Stimulated activated CD4-positive, alpha-beta T cell treated with anti-CD3 and anti-CD28 coated beads, Interleukin-15, amount 100 ng/mL, for 48 hours (primary cell): ENCODE measurements at places on chromosomes 2 and 18.

DNA sequence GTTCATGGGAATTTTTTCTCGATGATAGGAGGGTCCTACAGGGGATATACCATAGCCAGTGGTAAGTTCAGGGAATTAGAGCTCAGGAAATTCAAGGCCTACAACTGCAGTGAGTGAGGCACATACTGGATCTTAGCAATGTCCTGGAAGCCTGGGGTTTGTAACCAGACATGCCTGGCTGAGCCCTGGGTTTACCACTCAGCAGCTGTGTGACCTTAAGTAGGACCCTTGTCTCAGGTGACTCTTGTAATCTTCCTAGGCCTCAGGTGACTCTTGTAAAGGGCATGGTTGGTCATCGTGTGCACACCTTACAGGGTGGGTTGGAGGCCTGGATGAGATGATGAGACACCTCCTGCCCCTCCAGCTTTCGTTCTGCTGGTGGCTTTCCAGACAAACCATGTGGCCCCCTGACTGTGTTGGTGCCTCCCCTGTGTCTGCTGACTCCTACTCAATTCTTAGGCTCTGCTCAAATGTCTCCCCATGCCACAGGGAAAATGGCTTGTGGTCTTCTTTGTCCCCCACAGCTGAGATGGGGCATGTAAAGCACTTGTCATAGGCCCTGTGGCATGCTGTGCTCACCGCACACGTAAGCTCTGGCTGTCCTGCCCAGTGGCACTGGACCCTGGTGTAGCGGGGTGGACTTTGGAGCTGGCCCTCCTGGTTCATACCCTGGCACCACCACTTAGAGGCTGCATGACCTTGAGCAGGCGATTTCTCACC lies 94.1 kb downstream of the FHOD3 start:
- DNase-seq, result no peak

GRCh38 chr18:77133835-77134496 lies 1.4 kb upstream of the MBP start:
- DNase-seq, result no peak

GRCh38 chr2:8714283-8714682 lies 32.4 kb downstream of the ID2 start:
- DNase-seq, result no peak

GRCh38 chr18:37854396-37854795 lies 288.8 kb upstream of the CELF4 start:
- no peak for DNase-seq

GRCh38 chr18:70462078-70462439 lies 173.2 kb downstream of the SOCS6 start:
- no peak for DNase-seq

DNA sequence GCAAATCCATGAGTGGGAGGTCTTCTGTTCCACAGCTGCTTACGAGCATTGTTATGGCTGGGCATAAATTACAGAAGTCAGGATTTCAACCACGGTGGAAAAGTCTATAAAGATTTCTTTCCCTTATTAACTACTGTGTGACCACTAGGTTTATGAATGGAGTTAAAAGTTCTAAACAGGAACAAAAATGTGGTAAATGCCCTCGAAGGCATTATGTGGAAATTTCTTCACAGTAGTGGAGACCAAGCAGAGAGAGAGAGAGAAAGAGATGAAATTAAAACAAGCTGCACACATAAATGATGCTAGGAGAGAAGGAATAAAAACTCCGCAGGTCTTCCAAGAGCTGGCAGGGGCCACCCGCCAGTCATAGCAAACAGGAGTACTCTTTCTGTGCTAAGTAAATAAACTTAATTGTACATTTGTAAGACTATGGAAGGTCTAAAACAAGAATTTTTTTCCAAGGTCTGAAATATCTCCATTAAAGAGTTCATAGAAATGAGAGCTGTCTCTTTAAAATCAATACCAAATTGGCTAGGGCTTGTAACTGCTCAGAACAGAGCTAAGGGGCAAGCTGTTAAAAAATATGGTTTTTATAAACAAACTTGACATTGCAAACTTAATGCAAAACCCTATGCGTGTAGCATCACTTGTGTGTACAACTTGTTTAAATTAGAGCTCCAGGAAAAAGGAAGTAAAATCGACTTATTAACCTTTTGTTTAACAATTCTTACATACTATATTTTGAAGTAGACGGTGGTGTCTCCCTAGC lies 438.2 kb downstream of the MEIS1 start:
- no peak for DNase-seq

GRCh38 chr2:22198381-22199283 lies 1074.9 kb downstream of the TDRD15 start:
- no peak for DNase-seq

DNA sequence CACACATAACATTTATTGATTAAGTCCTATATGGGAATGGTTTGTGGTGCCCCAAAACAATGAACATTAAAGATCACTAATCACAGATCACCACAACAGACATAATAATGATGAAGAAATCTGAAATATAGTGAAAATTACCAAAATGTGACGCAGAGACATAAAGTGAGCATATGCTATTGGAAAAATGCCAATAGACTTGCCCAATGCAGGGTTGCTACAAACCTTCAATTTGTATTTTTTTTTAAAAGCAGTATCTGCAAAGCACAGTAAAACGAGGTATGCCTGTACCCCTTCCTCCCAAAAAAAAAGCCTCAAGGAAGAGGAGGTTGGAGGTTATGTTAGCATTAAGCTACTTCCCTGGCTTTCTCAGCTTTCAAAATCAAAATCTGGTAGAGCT lies 131.1 kb downstream of the RBMS1 start:
- DNase-seq, result no peak

DNA sequence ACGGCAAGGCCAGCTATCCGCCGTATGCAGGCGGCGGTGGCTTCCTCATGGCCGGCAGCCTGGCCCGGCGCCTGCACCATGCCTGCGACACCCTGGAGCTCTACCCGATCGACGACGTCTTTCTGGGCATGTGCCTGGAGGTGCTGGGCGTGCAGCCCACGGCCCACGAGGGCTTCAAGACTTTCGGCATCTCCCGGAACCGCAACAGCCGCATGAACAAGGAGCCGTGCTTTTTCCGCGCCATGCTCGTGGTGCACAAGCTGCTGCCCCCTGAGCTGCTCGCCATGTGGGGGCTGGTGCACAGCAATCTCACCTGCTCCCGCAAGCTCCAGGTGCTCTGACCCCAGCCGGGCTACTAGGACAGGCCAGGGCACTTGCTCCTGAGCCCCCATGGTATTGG lies 3.1 kb downstream of the B3GNT7 start:
- DNase-seq, result no peak

- no peak for DNase-seq
Measured at GRCh38 chr2:43302961-43303494, 76.6 kb upstream of the ZFP36L2 start.

DNA sequence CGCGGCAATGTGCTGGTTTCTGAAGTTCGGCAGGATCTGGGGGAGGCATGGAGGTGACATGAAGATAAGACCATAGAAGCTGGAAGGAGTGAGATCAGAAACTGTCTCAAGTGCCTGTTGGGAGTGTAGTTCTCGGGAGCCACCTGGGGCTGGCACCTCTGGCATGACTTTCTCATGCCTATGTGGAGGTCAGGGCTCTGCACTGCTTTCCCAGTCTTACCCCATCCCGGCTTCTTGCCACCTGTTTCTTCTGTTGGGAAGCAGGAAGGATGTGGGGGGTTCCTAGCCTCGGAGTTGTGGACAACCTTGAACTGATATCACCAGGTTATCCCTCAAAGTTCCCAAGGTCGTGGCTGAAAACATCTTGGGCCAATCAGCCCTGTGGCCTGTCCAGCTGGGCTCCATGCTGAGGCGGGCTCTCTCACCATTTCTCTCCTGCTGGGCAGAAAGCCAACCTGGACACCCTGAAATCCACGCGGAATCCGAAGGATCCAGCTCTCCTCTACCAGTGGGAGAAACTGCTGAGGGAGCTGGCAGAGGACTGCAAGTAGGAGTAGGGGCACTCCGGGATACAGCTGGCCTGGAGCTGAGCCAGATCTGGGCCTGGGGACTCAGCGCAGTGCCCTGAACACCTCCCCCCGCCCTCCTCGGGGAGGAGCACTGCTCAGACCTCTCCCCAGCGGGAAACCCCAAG lies 42.5 kb downstream of the FER1L5 start:
- DNase-seq, result no peak

DNA sequence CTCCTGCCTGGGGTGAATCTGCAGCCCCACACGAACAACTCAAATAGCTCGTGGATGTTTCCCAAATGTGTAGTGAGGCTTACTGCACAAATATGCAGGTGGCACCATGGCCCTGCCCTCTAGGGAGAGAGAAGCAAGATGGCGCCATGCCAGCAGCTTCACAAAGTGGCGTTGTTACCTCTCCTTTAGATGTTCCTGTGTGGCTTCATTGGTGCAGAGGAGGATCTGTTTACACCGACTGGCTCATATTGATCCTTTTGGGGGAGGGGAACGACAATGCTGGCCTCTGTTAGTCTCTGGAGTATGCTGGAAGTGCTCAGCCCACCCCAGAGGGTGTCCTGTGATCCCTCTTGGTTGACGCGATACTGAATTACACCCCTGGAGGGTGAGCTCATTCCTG lies 99.5 kb upstream of the GATA6 start:
- DNase-seq, result no peak

DNA sequence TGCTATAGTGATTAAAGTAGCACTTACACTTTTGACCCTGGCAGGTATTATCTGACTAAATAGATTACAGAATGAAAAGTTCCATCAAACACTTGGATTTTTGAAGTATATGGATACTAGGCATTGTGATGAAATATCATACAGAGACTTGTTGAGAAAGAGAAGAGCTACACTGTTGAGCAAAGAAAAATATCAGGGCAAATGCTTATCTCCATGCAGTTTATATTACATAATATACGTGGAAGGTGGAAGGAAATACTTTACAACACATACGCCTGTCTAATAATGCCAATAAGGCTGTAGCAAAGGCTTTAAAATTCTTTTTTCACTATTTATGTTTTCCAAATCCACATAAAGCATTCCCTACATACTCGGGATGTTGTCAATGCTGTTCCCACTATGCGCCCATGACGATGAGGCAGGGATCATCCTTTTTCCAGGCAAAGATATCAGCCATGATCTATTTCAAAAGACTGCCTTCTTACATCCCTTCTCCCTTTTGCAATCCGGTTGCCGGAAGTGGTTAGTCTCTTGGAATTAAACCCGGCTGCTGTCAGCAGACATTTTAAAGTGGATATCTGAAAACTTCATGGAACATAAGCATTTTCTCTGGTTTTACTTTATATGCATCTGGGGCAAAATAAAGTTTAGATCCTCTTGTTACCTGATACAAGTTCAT lies 92.6 kb upstream of the ITGA4 start:
- no peak for DNase-seq

- DNase-seq, result no peak
Measured at GRCh38 chr2:97911206-97911921, 84.4 kb downstream of the TMEM131 start.

DNA sequence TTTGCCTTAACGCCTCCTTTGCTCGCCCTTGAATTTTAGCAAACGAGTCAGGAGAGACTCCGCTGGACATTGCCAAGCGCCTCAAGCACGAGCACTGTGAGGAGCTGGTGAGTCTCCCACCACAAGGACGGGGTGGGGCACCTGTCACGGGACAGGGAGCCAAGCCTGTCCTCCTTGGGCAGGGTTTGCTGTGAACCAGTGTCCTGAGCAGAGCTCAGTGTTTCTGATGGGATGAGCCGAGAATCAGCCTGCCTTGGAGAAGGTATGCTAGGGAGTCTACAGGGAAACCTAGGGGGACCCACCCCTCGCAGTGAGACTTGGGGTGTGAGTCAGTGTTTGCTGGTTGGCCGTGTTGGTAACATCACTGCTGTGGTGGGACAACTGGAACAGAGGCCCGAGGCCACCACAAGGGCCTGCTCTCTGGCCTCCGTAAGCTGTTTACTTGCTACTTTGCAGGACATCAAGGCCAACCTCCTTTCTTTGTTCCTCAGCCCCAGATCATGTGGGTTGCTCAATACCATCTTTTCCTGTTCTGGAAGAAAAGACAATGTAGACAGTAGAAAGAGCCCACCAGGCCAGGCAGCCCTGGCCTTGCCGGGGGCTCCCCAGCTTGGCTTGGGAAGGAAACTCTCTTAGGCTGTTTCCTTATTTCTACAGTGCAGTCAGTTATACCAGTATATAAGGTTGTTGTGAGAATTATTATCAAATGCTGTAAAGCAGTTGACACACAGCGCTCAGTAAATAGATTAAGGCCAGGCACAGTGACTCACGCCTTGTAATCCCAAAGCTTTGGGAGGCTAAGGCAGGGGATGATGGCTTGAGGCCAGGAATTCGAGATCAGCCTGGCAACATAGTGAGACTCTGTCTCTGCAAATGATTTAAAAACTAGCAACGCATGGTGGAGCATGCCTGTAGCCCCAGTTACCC lies 42.4 kb downstream of the ITGB1BP1 start:
- no peak for DNase-seq
